ENCODE measurements at places on chromosomes 5 and 9. TPM values are rescaled to one million over a fixed set of nuclear protein-coding genes. Genes with fewer than 3 reads are reported as not detected.

The FGFR4 gene
- 89.8 TPM for total RNA-seq

The CCDC152 gene
- total RNA-seq: 0.70 TPM

The JAK2 gene
- total RNA-seq: 3.9 TPM

The TAF11L8 gene
- total RNA-seq: not detected

The KIF24 gene
- total RNA-seq: 0.33 TPM

The PCDHB7 gene
- total RNA-seq: 0.25 TPM
